Activated CD8-positive, alpha-beta memory T cell treated with anti-CD3 and anti-CD28 coated beads for 1 hour (primary cell): ENCODE measurements at places on chromosomes 5 and 9.

DNA sequence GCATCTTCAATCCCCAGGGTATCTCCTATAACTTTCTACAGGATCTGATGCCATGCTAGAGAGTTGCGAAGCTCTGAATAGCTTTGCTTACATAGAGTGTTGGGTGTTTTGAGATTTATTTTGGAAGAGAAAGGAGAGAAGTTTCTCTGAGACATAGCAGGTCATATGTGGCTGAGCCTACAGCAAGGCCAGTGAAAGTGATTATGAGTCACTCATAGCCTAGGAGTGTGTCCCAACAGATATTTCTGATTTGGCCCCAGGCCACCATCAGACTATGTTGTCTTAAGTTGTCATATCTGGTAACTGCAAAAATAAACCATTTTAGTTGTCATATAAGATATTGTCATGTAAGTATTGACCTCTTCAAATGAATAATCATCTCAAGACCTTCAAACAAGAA is 132.0 kb upstream of the RAI14 start:
- no peak for DNase-seq

GRCh38 chr9:98983295-98984268 is 39.9 kb downstream of the COL15A1 start:
- no peak for DNase-seq

DNA sequence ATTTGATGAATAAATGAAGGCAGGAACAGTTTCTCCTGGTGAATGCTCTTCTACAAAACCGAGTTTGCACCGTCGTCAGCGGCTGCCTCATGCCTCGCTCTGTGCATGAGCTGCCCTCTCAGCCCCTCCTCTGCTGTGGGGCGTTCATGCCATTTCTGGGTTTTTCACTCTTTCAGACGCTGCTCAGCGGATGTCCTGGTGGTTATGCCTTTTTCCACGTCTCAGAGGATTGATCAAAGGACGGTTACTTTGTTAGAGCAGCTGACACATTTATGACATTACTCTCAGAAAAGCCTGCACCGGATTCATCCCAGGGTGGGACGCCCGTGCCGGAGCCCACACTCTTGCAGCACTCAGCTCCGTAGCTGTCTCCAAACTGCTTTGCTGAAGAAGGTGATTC is 195.9 kb upstream of the PPP1R26 start:
- DNase-seq, result no peak

GRCh38 chr9:93621922-93622321 is 45.5 kb downstream of the PHF2 start:
- DNase-seq, result no peak

- no peak for DNase-seq
These were observed 136.4 kb downstream of the C9orf50 start for GRCh38 chr9:129484352-129485000.

GRCh38 chr5:124059200-124059599 is 547.2 kb downstream of the CSNK1G3 start:
- DNase-seq, result no peak

DNA sequence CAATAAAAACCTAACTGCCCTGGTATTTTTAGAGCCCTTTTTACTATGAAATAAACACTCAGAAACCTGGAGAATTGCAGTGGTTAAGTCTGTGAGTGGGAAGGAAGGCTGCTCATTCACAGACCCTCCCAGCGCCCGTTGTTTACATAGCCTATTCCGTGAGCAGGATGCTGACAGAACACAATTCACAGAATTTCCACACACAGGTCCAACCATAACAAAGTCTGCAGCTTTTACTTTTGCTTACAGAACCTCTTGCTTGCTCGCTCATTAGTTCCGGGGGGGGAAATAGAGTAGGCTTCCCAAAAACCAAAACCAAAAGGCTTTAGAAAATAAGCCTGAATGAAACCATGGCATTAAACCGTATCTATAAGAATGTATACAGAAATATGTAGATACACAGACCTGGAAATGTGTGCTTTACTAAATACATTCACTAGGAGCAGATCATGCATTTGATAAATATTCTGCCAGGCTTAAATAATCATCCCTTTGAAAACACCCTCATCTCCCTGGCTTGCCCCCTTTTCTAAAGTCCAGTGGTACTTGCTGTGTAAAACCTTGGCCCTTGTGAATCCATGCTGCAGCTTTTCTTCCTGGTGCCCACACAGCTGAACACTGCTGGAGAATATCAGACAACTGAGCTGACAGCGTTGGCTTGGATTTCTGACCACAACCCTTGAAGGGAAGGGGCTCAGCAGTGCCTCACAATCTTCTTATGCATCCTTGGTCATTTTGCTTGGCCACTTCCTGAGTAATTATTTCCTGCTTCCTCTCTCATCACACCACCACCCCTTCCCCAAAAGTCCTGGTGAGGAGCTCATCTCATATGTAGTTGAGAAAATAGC is 128.0 kb downstream of the FANCC start:
- DNase-seq, result no peak

- no peak for DNase-seq
These were observed 84.0 kb downstream of the RXRA start for GRCh38 chr9:134410071-134410834.

DNA sequence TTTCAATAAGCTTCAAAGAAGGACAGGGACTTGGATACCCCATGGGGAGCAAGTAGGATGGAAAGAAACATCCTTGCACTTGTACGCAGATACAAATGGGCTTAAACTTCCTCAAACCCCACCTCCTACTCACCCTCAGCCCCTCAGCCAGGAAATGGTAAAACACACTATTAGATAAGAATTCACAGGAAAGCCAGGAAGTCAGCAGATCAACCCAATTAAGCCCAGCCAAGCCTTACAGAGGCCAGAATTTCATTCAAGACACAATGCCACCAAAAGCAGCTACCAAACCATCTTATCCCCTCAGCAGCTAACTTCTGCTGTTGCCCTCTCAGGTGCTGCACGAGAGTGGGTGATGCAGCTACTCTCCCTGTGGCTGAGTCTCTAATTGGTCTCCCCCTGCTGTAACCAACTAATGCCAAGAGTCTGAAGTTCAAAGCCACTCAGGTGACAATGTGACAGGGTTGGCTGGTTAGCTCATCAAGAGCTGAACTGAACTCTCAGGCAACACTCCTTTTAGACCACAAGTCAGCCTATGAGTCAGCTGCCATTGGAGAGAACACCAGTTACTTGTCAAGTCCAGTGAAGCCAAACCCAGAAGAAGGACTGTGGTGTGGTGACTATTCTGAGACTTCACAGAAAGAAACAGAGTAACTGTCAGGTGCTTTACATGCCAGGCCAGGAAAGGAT is 201.9 kb downstream of the ZNF608 start:
- DNase-seq, result no peak

DNA sequence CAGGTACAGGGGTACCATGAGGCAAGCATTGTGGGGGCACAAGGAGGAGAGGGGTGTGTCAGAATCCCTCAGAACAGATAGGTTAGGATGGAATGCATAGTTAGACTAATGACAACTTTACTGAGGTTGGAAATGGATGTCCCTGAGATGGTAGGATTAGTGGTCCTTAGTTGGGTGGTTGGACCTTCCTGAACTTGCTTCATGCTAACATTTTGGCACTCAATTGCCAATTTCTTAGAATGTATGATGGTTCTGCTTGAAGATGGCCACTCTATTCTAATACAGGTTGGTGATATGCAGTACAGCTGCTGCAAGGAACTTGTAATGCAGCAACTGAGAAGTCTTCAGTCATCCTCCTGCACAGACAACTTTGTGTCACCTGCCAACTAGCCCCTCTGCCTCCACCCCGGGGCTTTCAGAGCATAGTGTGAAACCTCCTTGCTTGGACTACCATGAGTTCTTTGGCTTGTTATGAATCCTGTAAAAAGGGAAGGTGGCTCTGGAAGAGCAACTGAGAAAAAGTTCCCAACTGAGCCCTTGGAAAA is 5.4 kb downstream of the CCNI2 start:
- no peak for DNase-seq
